GM13977 (cell line): ENCODE measurements at places on chromosomes 3 and 15.

GRCh38 chr15:70051948-70052633 lies 45.6 kb downstream of the TLE3 start:
- no peak for DNase-seq

DNA sequence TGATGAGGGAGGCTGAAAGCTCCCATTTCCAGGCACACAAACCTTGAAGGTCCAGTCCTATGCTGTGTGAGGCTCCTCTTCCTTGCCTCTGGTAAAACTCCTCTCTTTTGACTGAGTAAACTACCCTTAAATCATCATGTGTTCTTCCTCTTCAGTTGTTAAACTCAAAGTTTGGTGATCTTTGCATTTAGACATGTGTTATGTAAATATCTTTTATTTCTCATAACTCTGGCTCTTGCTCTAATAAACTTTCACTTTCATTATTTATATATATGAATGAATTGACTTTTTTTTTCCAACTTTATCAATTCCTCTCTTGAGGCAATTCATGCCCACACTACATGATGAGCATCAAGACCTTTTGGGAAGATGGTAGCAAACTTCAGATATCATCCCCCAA lies 26.6 kb downstream of the SUCNR1 start:
- no peak for DNase-seq

- no peak for DNase-seq
Observed at GRCh38 chr3:24017305-24017704, 72.2 kb downstream of the NR1D2 start.

GRCh38 chr15:96328181-96328876 lies 2.2 kb upstream of the NR2F2 start:
- no peak for DNase-seq

DNA sequence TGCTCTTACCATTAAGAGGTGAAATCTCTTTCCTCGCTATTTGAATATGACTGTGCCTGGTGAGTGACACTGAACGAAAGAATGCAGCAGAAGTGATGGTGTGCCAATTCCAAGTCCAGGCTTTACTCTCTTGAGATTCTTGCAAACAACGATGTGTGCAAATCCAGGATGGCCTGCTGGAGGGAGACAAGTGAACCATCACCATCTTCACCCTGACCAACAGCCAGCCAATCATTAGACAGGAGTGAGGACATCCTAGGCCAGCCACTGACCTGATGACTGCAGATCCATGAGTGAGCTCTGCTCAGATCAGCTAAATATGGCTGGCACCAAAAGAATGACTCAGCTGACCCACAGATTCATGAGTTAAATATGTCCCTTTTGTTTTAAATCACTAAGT lies 878.0 kb downstream of the PDCD6IP start:
- no peak for DNase-seq

DNA sequence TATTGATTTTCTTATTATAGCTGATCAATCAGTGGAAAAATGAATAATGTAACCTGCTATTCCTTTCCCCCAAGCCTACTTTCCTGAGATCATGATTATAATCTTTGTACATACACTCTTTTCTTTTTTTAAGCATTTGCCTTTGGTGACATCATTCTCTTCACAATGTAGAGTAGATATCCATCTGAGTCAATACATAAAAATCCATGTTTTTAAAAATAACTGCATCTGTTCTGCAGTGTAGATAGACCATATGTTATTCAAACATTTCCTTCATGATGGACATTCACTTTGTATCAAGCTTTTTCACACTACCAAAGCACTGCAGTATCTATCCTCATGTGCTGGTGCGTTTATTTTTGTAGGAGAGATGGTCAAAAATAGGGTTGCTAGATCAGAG lies 211.1 kb downstream of the PTPRG start:
- DNase-seq = no peak

- DNase-seq = no peak
Observed at GRCh38 chr15:93987068-93987467, 244.3 kb upstream of the MCTP2 start.

- DNase-seq = no peak
Observed at GRCh38 chr3:177300039-177300833, 103.0 kb upstream of the TBL1XR1 start.
